Camera-type eye (tissue), 1 donor: ENCODE measurements at places on chromosomes 2 and 18. TPM values are rescaled to one million over a fixed set of nuclear protein-coding genes. Genes with fewer than 3 reads are reported as not detected.

Gene EHD3
- total RNA-seq, result 13.4 TPM

Gene PARD6G
- total RNA-seq, result 12.5 TPM

Gene NEDD4L
- total RNA-seq, result 197 TPM

Gene COLEC11
- 2.7 TPM for total RNA-seq

Gene SLC8A1
- 138 TPM for total RNA-seq

Gene TRMT61B
- 21.9 TPM for total RNA-seq

Gene PCGF1
- 13.6 TPM for total RNA-seq

Gene ZRANB3
- total RNA-seq, result 23.3 TPM

Gene TDRD15
- not detected for total RNA-seq
